Fibroblast of upper back skin (primary cell): ENCODE measurements at places on chromosomes 3 and 15.

DNA sequence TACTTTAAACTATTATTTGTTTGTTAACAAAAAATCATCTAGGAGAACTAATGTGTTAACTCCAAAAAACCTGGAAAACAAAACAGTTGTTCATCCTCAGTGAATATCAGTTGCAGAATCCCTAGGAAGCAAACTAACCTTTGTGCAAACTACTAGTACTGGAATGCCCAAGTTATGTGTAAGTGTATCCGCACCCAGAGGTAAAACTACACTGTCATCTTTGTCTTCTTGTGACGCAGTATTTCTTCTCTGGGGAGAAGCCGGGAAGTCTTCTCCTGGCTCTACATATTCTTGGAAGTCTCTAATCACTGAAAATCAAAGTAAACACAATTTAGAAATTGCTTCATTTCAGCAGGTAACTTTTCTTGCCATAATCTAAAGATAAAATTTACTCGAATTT, 29.8 kb downstream of the DYNC1LI1 start:
- no peak for DNase-seq

- DNase-seq, result no peak
Measured at GRCh38 chr3:142211034-142211433, 14.4 kb downstream of the GK5 start.

DNA sequence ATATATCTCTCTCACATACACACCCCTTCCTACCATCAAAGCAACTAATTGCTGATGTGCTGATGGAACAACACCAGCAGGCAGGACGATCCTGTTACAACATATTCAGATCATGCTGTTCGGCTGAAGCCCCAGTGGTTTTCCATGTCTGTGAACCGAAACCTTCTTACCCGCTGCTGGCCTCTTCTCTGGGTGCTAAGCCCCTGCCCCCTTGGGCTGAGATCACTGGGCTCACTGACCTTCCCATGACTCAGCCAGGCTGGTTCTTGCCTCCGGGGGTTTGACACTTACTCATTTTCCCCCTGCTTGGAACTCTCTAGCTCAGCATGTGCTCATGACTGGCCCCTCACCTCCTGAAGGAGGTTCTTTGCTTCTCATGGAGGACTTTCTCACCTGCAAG, 122.0 kb upstream of the RGMA start:
- no peak for DNase-seq

DNA sequence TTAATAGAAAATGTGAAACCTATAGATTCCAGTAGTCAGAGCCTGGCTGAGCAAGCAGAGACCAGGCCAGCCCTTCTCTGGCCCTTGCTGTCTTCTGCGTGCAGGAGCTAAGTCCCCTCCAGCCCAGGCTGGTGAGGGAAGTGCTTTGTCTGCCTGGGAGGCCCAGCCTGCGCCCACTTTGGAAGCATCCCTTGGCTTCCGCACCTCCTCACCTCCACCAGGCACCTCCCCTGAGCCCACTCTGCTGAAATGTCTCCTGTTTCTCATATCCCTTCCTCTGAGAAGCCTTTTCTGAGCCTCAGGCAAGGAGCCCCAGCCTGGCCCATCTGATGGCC, 45.3 kb downstream of the ALDH1L1 start:
- no peak for DNase-seq

GRCh38 chr15:99105514-99106341, 848 bp downstream of the SYNM start:
- peak; percentile 59 for DNase-seq

- no peak for DNase-seq
Measured at GRCh38 chr3:51930439-51930838, 11.3 kb downstream of the RRP9 start.

- peak; percentile 57 for DNase-seq
Measured at GRCh38 chr15:36172955-36173354, 406.5 kb upstream of the CDIN1 start.

DNA sequence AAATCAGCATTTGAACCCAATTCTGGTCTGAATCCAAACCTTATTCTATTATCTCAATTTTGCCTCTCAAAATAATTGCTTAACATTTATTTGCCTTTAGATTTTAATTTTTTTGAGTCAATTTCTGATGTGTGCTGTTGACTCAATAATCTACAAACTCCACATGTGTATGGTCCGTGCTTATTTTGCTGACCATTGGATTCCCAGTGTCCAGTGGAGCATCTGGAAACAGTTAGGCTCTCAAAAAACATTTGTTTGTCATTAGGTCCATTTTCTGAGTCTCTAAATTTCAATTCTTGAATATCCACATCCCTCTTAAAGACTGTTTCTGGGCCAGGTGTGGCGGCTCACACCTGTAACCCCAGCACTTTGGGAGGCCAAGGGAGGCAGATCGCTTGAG, 19.2 kb upstream of the MYZAP start:
- DNase-seq, result no peak

DNA sequence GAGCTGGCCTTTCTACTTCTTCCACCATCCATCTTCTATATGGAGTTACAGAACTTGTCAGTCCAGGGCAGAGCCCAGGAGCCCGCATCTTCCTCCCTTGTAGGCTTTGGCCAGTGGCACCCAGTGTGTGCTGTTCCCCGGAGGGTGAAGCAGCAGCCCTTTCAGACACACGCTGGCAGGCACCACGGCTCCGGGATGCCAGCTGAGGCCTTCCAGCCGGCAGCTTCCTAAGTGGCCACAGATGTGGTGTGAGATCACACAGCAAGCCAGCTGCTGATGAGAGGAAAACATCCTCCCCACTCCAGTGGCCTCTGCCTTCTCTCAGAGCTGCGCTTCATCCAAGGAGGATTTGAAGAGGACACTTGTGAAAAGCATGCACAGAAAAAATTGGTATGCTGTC, 24.1 kb downstream of the CRABP1 start:
- no peak for DNase-seq

- no peak for DNase-seq
Measured at GRCh38 chr3:129104051-129104450, 17.6 kb downstream of the RAB43 start.

DNA sequence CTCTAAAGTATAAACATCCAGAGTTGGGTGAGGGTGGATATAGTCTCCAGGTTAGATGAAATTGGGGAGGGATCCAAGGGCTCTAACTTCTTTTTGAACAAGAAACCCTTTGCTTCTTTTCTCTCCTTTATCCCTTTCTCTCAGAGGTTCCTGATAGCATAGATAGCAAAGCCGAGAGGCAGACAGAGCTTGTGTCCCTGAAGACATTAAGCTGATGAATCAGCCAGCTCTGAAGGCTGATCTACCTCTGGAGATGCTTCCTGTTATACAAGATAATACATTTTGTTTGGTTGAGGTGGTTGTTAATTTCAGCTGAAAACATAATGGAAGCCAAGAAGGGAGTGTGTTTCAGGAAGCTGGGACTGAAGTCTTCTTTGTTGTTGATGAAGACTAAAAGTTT, 193.2 kb downstream of the PDCD6IP start:
- no peak for DNase-seq

DNA sequence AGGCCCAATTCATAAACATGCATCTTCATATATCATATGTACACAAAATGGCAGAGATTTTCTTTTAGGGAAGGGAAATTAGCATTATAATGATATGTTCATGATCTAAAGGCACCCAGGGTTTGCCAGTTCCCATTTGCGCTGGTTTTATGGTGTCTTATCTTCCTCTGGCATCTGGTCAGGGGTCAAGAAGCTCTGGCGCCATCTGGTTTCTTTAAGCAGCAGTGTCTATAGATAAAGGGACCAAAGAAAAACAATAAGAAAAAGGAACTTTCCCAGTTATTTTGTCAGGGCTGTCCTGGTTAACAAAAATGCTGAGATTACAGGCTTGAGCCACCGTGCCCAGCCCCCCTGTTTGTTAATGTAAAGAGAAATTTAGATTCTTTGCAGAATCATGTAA, 3.3 kb upstream of the DCP1A start:
- peak; percentile 47 for DNase-seq

GRCh38 chr3:172958565-172958964, 182.5 kb downstream of the SPATA16 start:
- DNase-seq, result no peak

GRCh38 chr3:114480442-114480841, 186.6 kb downstream of the TIGIT start:
- DNase-seq, result peak; percentile 36

DNA sequence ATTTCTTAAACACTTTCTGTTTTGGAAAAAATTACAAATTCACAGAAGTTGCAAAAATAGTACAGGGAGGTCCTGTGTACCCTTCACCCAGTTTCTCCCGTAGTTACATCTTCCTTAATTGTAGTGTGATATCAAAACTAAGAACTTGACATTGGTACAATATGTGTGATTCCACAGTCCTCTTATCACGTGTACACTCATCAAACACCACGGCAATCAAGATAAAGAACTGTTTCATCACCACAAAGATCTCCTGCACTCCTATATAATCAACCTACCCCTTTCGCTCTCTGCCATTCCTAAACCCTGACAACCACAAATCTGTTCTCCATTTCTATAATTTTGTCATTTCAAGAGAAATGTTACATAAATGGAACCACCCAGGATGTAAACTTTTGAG, 31.4 kb downstream of the POMGNT2 start:
- DNase-seq, result no peak

- DNase-seq, result no peak
Measured at GRCh38 chr3:112477891-112478290, 21.4 kb downstream of the BTLA start.

- DNase-seq, result no peak
Measured at GRCh38 chr15:33926260-33926659, 42.0 kb upstream of the CHRM5 start.

DNA sequence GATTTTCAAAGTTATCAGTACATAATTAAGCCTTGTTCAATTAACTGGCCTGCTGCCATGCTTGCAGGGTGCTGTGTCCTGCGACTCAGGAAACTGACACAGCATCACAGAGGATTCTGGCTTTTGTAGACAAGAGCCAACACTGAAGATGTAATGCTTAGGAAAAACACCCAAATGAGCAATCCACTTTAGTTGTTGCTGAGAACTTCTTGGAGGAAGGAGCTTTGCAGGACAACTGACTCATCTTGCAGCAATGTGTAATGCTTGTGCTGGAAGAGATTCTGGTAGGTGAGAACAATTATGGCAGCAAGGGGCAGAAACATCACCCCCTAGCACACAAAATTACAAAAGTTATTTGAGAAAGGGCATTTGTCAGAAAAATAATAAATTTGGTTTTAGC, 67.6 kb downstream of the NLGN1 start:
- peak; percentile 55 for DNase-seq

- DNase-seq, result no peak
Measured at GRCh38 chr3:78665101-78665500, 1102.7 kb downstream of the ROBO1 start.

DNA sequence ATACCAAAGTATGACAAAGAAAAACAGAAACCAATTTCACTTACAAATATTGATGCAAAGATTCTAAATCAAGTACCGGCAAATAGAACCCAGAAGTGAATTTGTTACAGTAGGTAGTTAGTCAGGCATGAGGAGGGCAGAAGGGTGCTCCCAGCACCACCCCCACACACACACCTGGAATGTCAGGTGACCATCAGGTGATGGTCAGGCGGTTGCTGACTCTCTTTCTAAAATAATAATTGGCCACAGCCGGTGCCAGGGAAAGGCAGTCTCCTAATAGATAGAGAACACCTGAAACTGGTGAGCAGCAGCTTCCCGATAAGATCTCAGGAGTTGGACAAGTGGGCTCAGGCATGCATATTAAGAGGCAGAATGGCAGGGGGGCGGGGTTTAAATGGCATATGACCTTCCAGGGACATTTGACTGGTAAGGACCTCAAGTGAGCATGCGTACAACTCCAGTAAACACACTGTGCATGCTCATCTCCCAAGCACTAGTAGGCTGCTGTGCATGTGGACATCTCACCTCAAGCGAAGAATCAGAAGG, 131.1 kb downstream of the ANO10 start:
- DNase-seq, result no peak

- DNase-seq, result no peak
Measured at GRCh38 chr3:183506674-183507320, 48.7 kb downstream of the KLHL6 start.

DNA sequence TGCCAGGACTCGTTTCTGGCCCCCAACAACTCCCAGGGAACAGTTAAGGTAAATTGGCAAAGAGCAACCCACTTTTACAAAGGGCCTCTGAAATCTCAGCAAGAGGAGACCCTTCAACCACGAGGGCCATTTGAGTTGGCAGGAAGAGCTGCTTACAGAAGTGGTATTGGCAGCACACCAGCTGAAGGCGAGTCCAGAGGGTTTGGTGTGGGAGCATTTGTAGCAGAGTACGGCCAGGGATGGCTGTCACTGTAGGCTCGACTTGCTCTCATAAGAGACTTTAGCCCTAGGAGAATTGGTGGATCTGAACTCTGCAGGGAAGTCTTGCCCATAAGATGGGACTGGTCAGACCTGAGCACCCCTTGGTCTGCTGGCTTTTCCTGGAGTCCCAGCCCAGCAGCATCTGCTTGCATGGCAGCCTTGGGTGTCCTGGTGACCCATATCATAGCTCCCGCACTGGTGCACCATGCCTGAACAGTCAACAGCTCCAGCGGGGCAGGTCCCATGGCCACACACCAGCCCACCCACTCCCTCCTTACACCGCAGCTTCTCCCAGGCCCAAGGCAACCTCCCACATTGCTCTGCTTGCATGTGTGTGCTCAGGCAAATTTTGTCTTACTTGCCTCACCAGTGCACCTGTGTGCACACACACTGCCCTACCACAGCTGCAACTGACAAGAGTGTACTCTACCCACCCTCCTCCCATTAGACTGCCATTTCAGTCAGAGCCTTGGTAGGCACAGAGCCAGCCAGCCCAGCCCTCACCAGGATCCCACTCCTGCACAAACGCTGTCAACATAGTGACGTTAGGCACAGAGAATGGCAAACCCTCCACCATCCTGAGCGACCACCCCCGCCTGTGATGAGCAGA, 861.6 kb upstream of the DPPA4 start:
- DNase-seq, result no peak

GRCh38 chr3:11591391-11592282, 52.1 kb downstream of the VGLL4 start:
- DNase-seq, result peak; percentile 50

DNA sequence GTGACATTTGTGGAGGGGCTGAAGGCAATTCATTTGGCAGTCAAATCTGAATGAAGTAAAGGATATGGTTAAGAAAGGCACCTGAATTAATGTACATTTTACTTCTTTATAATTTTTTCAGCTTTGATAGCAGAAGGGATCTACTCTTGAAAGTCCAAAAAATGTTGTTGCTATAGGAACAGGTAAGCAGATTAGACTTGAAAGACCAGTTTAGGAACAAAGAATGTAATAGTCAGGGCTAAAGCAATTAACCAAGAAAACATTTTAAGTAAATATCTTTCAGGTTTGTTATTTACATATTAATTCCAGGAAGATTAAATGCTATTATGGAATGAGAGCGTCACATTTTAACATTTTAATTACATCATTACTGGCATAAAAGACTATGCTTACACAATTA, 1.1 kb downstream of the ATP13A4 start:
- DNase-seq, result no peak
